ENCODE measurements at places on chromosomes 13 and 19.
A peak's percentile ranks its signal among the peaks of the same experiment; 100 is the strongest.

GRCh38 chr19:46065486-46066071 lies 24.8 kb upstream of the IGFL4 start:
- no peak overlapping the region for H3K27ac ChIP-seq
- H3K36me3 ChIP-seq: no peaks in the 10 kb centered on the region
- no peak overlapping the region for H3K4me3 ChIP-seq
- H3K4me1 ChIP-seq: no peaks in the 10 kb centered on the region
- H3K27me3 ChIP-seq: peaks cover 62% of the 10 kb centered on the region

DNA sequence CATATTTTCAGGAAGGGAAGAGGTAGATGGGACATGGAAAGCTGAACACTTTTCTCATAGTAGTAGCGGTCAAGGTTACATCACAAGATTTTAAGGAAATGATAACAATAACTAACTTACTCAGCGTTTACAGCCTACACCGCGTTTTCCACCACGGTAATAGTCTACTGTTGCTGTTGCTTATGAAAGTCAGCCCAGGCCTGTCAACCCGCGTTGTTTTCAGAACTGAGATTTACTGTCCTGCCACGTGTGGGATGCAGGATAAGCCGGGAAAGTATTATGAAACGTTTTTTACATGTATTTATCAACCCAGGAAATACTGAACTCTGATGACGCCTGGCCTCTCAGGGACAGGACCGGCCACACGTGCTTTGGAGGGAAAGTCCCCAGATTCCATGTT lies 36.0 kb upstream of the LAMP1 start:
- H3K4me1 ChIP-seq: no peaks in the 10 kb centered on the region
- H3K27ac ChIP-seq: no peak overlapping the region
- H3K27me3 ChIP-seq: no peaks in the 10 kb centered on the region

DNA sequence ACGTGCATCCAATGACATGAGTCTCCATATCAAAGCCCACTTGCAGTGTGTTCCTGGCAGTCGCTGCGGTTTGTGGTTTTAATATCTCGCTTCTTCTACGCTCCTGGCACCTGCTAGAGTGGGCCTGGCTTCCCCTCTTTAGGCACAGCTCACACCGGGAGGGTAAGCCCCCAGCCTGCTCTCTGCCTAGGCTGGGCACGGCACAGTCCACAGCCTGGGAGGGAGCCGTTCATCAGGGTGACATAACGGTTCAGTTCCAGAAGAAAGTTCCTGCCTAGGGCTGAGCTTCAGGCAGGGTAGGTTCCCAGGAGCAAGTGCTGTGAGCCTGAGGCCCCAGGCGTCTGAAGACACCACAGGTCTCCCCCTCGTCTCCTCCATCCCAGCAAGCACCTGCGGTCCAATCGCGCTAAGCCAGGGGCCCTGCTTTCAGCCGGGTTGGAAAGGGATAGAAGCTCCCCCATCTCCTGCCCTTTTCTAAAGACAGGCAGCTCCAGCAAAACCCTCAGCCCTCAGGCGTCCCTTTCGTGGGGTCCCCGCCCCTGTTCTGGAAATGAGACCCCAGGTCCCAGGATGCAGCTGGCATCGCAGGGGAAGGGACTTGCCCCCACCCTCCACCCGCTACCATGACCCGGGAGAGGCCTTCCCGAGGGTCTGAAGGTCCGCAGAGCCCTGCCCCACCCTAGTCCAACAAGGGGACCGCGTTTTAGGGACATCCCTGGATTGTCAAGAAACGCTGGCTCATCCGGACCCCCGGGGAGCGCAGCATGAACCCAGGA lies 121.6 kb upstream of the ZNF507 start:
- H3K4me3 ChIP-seq: no peak overlapping the region
- DNase-seq: no peak
- peaks cover 26% of the 10 kb centered on the region for H3K27me3 ChIP-seq

DNA sequence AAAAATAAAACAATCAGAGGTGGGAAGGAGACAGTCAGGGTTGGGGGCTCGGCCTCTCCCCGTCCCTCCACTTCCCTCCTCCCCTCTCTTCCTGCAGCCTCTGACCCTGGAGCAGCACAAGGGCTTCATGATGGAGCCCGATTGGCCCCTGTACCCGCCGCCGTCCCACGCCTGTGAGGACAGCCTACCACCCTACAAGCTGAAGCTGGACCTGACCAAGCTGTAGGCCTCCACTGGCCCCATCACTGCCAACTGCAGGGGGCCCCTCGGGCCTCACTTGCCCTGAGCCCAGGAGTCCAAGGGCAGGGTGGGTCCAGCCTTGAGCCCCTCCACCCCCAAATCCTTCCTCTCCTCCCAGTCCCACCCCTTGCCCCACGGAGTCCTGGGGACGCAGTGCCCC lies 7.6 kb downstream of the TMEM59L start:
- no peak for DNase-seq
- H3K36me3 ChIP-seq: no peaks in the 10 kb centered on the region
- H3K4me1 ChIP-seq: no peaks in the 10 kb centered on the region
- H3K4me3 ChIP-seq: no peak overlapping the region

DNA sequence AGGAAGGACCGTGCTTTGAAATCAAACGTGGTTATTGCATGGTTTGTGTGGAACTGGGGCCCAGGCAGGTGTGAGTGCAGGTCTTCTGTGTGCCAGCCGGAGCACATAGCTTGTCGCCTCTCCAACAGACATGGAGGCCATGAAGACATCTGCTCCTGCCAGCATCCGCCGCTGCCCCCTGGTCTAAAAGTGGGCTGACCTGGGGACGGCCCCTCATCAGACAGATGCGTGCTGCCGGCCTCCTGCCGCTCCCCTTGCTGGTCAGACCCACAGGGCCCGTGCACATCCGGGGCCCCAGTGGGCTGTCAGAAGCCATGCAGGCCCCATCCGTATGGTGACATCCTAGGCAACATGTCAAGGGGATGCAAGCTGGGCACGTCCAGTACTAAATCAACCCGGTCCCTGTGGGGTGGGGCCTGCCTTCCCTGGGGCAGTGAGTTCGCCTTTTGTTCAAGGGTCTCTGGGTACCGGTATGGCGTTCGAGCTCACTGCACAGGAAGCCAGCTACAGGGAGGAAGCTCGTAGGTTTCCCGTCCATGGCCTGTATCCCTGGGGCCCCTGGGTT lies 88.0 kb upstream of the MCF2L start:
- no peak overlapping the region for H3K4me3 ChIP-seq
- H3K27me3 ChIP-seq: no peaks in the 10 kb centered on the region
- H3K36me3 ChIP-seq: no peaks in the 10 kb centered on the region

DNA sequence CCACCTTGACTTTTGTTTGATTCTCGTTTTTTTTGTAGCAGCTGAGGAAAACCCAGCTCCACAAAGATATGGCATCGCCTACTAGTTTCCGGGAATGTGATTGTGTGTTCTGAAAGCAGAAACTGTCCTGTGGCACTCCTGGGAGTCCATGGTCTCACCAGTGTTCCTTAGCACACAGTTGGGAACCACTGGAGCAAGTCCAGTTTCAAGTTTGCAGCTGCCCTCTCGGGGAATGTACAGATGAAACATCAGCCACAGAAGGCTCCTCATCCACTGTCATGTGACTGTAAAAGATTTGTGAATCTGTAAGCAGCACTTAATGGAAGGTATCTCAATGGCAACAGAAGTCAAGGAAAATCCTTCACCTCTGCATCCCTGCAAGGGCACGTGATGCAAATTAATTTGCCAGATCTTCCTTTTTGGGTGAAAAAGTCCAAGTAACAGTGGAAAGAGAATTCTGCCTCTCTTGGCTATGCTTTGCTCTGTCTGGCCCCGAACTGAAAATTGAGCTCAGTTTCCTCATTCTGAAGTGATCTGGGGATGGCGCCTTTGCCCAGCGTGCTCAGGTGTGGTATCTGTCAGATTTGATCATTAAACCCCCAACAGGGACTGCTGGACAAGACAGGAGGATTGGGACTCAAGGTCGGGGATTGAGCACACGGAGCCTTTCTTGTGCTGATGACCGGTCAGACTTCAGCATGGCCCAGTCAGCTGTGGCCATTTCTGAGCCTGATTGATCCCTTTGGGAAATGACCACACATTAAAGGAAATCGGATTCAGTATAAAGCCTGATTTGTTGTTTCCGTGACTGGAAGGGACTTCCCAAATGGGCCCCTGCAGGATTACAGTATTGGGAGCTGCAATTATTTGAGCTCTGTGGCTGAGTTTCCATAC lies 58.8 kb downstream of the ING1 start:
- no peaks in the 10 kb centered on the region for H3K4me1 ChIP-seq
- no peak for DNase-seq
- H3K36me3 ChIP-seq: no peaks in the 10 kb centered on the region
- no peak overlapping the region for H3K4me3 ChIP-seq

- H3K27me3 ChIP-seq: no peaks in the 10 kb centered on the region
- H3K36me3 ChIP-seq: no peaks in the 10 kb centered on the region
- no peaks in the 10 kb centered on the region for H3K4me1 ChIP-seq
These were observed 1016.9 kb downstream of the UQCRFS1 start for GRCh38 chr19:28196101-28196500.

GRCh38 chr13:105278943-105279381 lies 1256.5 kb downstream of the EFNB2 start:
- no peak for DNase-seq
- no peaks in the 10 kb centered on the region for H3K4me1 ChIP-seq
- H3K36me3 ChIP-seq: no peaks in the 10 kb centered on the region
- no peak overlapping the region for H3K27ac ChIP-seq
- no peaks in the 10 kb centered on the region for H3K27me3 ChIP-seq

DNA sequence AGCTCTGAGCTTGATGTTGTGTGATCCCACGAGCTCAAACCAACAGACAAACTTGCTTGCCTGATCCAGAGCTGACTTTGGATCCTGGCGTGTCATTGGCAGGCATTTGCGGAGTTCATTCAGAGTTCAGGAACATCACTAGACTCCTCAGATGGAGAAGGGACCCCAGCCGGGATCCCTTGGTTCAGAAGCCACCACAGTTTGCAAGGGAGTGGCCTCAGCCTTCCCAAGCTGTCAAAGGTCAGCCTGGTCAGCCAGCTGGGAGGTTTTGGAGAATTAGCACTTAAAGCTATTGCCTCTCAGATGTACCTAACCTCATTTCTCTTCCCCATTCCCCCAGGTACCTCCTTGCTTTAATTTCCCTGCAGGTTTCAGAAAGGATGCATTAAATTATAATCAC lies 208.8 kb upstream of the SOX21 start:
- H3K4me1 ChIP-seq: no peaks in the 10 kb centered on the region
- no peak overlapping the region for H3K27ac ChIP-seq
- no peaks in the 10 kb centered on the region for H3K36me3 ChIP-seq
- H3K27me3 ChIP-seq: no peaks in the 10 kb centered on the region
- DNase-seq: no peak

GRCh38 chr19:10543420-10544241 lies at the start of gene ATG4D:
ATG4D (plus strand) TSS chr19:10543904; CDS start chr19:10544091, 187 bp downstream.
- DNase-seq: peak; percentile 88
- H3K4me3 ChIP-seq: peak within 1 kb of the TSS; percentile 92
- no peaks in the 10 kb centered on the region for H3K36me3 ChIP-seq
- peak within 1 kb of the TSS; percentile 85 for H3K27ac ChIP-seq

DNA sequence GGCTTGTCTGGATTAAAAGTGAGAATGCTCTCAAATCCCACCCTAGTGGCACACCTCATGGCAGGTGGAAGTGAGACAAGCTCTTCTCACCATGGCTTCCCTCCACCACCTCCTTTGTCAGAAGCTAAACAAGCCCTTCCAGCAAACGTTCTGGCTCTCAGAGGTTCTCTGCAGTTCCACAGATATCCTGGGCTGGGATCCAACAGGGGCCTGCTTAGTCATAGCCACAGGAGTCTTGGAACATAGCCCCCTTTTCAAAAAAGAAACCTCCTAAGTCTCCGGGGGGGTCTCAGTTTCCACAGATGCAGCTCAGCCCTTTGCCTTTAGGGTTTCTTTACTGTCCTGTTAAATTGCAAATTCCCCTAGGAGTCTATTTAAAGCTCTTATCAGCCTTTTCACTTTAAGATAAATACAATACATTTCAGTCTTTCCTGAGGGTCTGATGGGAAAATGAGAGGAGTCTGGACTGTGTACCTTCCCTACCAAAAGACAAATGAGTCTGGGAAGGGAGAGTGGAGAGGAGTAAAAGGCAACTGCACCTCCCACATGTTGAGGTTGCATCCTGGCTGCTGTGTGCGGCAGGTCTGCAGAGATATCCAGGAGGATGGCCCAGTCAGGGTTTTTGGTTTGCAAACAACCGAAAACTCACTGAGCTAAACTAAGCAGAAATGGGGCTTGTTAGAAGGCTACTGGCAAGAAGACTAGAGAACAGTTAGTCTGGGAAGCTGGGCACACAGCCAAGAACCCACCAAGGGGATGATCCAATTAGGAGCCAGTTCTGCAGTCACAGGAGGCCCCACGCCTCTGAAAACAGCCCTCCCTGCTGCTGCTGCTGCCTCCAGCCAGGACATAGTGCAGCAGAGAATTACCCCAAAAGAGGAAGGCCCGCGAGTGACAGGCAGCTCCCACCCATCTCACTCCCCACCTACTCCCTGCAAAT lies 41.4 kb upstream of the SERP2 start:
- no peaks in the 10 kb centered on the region for H3K27me3 ChIP-seq
- no peak for DNase-seq
- H3K27ac ChIP-seq: no peak overlapping the region
- H3K36me3 ChIP-seq: no peaks in the 10 kb centered on the region
- no peak overlapping the region for H3K4me3 ChIP-seq

- H3K36me3 ChIP-seq: peaks cover under 1% of the 10 kb centered on the region
- no peaks in the 10 kb centered on the region for H3K27me3 ChIP-seq
- DNase-seq: peak; percentile 79
- peak overlapping the region; percentile 8 for H3K4me3 ChIP-seq
These were observed 42.6 kb downstream of the KLF2 start for GRCh38 chr19:16367261-16367683.

DNA sequence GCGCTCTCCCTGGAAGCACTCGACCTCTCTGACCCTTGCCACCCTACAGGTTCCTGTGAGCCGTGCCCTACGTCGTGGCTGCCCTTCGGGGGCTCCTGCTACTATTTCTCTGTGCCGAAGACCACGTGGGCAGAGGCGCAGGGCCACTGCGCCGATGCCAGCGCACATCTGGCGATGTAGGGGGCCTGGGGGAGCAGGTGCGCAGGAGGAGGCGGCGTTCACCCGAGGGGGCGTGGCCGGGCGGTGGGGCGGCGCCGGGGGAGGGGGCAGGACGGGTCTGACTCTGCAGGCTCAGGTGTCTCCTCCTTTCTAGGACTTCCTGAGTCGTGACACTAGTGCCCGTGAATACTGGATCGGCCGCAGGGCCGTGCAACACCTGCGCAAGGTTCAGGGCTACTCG lies 26.4 kb downstream of the CLEC4M start:
- no peak overlapping the region for H3K27ac ChIP-seq
- DNase-seq: no peak
- H3K4me1 ChIP-seq: peaks cover 23% of the 10 kb centered on the region

- DNase-seq: no peak
- no peak overlapping the region for H3K4me3 ChIP-seq
- H3K27me3 ChIP-seq: no peaks in the 10 kb centered on the region
- no peak overlapping the region for H3K27ac ChIP-seq
- H3K4me1 ChIP-seq: peaks cover 3% of the 10 kb centered on the region
These were observed 12.8 kb downstream of the RGCC start for GRCh38 chr13:41470196-41470595.

DNA sequence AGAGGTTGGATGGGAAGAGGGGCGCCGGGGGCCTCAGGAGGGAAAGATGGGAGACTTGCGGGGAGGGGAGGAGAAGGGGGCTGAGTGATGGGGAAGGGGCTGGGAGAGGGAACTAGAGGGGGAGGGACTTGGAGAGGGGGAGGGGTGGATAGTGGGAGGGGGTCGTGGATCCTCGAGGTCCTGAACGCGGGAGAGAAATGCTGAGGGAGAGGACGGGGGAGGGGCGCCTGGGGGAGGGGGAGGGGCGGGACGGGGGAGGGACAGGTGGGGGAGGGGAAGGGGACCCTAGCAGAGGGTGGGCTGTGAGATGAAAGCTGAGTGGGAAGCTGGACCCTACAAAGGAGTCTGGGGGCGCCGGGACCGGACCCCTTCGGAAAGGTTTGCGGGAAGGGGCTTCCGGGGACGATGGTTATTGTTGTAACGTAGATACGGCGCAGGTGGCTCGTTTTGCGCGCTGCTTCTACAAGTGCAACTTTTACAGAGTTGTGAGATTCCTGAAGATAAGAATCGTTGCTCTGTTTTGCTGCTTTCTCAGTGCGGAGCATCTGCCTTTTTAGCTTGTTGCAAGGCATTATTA lies 418 bp downstream of the ZNF444 start:
- peak overlapping the region; percentile 58 for H3K4me3 ChIP-seq
- H3K4me1 ChIP-seq: peaks cover 63% of the 10 kb centered on the region
- H3K27ac ChIP-seq: peak overlapping the region; percentile 95
- peaks cover 2% of the 10 kb centered on the region for H3K36me3 ChIP-seq
